Stimulated activated CD8-positive, alpha-beta memory T cell treated with anti-CD3 and anti-CD28 coated beads, Interleukin-7, amount 100 ng/mL, for 1 hour (primary cell): ENCODE measurements at places on chromosomes 2 and 18.

DNA sequence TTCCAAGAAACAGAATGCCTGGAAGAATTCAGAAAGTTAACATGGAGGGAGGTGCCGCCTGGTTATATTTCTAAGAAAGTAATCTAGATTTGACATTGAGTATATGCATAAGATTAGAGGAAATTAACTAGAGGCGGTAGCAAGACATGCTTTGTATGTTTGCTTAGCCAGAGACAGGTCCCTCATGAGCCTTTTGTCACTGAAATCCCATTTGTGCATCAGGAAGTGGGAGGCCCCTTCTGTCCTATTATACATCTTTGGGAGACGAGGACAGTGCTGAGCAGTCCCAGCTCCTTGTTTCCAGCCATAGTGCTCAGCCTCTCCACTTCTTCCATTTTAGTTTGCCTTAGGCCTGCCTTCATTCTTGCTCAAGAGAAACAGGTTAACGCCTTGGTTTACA lies 115.4 kb upstream of the LHCGR start:
- DNase-seq = no peak

GRCh38 chr2:172613040-172613439 lies 57.1 kb downstream of the PDK1 start:
- no peak for DNase-seq

- no peak for DNase-seq
Measured at GRCh38 chr2:24214880-24215279, 40.0 kb downstream of the FAM228A start.

DNA sequence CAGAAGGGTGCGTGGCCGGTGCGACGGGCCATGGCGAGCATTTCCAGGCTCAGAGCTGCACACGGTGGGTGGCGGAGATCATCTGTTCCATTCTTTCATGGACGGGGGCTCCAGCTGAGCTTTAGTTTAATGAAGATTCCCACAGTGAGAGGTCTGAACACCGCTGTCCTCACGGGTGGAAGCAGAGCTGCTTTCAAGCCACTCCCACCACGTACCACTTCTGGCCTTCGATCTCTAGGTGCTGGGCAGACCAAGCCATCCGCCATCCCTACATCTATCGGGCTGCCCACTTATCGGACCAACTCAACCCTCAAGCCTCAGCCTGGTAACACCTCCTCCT lies 18.5 kb downstream of the GPR35 start:
- DNase-seq = no peak

GRCh38 chr2:152433289-152433688 lies 98.3 kb downstream of the FMNL2 start:
- no peak for DNase-seq

DNA sequence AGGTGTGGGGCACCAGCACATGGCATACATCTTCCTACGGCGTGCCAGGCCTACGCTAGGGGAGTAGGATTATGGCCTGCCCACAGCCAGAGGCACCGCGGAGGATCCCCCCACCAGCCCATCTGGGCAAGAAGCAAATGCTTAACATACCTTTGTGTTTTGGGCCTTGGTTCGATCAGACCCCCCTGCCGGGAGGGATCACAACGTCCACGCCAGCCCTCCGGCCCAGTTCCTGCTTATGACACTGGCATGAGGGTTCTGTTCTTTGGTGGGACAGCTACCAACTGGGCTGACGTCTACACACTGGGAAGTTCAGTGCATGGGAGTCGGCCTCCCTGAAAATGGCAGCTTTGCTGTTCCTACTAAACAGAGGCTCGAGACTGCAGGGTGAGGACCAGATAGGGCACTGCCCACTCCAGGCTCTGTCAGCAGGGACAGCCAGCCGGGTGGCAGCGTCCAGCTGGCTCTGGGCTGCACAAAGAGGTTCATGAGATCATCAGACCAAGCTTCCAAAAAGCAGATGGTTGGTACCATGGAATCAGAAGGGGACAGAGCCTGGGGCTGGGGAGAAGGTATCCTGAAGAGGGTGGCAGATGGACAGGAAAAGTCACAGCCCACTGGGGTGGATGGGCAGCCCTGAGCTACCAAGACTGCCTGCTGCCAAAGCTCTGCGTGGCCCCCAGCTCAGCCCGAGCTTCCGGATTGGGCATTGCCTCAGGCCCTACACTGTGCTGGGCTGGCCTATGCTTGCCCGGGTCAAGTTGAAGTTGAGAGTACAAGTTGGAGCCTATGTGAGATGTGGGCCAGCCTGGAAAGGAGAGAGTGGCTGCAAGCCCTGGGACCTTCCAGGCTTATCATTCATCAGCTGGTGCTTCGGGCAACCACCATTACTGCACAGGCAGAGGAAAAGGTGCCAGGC lies 61.7 kb upstream of the TEX51 start:
- DNase-seq = no peak

GRCh38 chr2:74603282-74604000 lies 44.7 kb downstream of the M1AP start:
- DNase-seq = no peak

GRCh38 chr2:180450841-180451240 lies 443.7 kb upstream of the CWC22 start:
- no peak for DNase-seq

- no peak for DNase-seq
Measured at GRCh38 chr18:6200204-6200774, 214.4 kb downstream of the L3MBTL4 start.

DNA sequence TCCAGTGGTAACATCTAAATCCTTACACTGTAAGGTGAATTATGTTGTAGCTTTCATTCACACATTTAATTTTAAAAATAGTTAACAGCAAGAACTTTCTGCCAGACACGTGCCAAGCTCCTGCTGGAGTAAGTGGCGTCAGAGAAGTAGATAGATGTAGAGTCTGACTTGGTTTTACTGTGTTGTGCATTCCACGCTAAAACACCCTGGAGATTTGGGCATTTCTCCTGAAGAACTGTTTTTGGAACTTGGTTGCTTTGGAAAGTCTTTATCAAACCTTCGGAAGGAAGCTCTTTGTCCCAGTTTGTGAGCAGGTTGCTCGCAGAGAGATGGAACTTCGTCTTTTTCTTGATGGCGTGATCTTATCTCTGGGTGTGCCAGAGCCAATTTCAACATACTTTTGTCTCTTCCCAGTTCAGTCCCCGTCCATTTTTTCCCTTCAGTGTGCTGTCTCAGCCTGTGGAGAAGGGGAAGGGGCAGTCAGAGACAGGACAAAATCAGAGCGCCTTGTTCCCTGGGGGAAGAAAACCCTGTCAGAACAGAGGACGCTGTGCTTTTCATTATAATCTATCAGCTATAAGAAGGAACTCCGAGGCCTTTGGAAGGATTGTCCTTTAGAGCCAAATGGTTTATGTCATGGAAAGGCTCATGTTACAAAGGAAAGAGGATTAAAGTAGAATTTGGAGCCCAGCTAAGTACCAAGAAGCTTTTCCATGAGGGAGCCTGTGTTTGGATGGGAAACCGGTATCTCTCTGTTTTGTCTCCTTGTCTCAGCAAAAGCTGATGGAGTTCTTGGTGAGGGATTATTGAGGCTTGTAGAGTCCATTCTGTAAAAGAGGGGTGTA lies 18.9 kb downstream of the GRHL1 start:
- DNase-seq = no peak

DNA sequence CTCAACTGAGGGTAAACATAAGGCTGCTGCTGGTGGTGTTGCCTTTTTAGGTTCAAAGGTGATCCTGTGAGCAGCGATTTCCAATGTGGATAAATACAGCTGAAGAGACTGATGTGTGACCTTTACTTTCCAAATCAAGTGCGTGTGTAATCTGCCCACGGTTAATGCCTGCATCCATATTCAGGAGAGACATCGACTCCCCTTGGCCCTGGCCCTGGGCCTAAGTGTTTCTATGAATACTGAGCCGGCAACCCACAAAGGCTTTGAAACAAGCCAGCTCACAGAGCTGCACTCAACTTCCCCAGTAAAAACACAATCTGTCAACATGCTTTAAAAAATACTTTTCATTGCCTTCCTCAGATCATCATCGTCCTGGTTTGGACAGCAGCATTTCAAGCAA lies 1026.6 kb downstream of the TMEM182 start:
- no peak for DNase-seq

- no peak for DNase-seq
Measured at GRCh38 chr2:55842046-55842445, 81.5 kb downstream of the EFEMP1 start.

DNA sequence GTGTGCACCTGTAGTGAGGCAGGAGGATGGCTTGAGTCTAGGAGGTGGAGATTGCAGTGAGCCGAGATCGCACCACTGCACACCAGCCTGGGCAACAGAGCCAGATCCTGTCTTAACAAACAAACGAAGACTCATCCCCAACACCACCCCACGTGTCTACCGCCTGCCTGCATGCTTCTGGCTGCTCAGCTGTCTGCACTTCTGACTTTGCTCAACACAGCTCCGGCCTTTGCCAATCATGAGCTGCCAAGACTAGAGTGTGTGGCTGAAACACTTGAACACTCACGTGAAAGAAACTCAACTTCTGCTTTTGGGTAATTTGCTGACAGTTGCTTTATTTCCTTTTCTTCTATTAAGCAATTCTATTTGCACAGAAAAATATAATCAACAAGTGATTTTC lies 32.1 kb upstream of the SP3 start:
- DNase-seq = no peak

GRCh38 chr18:69490813-69491212 lies 90.1 kb downstream of the DOK6 start:
- DNase-seq = no peak

- DNase-seq = no peak
Measured at GRCh38 chr18:22900558-22901238, 32.4 kb upstream of the RBBP8 start.

- no peak for DNase-seq
Measured at GRCh38 chr2:147631294-147631693, 213.5 kb upstream of the ACVR2A start.

DNA sequence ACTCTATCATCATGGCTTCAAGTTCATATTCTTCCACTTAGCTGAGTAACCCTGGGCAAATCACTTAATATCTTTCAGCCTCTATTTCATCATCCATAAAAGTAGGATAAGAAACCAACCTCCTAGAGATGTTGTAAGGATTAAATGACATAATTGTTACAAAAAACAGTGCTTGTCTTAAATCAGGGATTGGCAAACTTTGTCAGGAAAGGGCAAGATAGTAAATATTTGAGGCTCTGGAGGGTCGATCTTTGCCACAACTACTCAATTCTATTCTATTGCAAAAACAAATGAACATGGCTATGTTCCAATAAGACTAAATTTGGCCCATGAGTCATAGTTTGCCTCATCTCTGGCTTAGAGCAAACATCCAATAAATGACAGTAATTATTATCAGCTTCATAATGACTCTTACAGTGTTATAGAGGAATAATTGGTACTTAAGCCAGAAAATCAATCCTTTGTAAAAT lies 184.7 kb downstream of the SATB2 start:
- DNase-seq = no peak

DNA sequence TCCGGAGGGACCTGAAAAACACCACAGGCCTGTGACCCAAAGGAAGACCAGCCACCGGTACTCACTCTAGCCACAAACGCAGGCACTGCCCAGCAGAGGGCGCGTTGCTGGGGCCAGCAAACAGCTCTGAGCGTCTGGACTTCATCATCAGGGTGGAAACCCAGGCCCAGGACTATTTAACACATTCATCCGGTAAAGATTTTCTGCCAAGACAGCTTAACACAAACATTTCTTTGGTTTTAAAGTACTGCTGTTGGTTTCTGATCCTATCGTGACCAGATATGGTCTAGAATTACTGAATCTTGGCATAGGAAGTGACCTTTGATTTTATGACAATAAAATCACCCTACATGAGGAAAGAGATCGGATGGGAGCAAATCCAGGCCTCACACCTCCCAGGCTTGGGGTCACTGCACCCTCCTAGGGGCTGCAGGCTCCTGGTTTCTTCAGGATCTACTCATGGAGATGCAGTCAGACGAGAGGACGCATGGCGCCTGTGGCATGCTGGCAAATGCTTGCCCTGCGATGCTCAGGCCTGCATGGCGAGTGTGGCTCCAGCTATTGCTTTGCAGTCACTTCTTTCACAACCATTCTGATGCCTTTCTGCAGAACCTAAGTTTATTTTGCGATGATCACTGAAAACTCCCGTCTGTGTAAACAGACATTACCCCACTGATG lies 130.4 kb downstream of the COL4A4 start:
- no peak for DNase-seq

- DNase-seq = no peak
Measured at GRCh38 chr18:65265761-65266160, 485.1 kb upstream of the CDH7 start.
